ENCODE measurements at places on chromosomes 13 and 19.

DNA sequence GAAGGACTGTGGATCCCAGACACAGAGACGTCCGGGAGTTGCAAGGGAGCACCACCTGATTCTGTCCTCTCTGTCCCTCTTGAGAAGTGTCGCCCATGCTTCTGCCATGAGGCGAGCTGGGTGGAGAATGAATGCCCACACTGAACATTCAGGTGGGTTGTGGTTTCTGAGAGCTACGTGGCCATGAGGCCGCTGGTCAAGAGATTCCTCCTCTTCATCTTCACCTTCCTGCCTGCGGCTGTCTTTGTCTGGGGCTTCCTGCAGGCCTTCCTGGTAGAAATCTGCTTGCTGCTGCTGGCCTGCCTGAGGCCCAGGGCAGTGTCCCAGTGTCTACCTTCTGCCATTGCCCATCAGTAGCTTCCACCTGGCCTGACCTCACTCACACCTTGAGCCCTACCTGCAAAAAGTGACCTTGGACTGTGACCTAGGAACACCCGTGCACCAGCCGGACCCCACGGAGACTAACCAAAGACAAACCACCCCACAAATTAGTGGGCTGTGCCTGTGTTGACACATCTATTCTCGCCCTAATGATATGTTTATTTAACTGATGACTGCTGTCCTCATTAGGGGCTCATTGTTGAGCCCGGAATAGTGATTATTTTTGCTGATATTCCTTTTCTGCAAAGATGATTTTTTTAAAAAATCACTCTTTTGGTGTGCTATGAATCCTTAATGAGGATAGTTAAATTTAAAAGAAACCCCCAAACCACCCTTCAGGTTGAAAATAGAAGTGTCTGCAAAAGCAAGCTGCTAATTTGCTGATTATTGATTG lies 38.7 kb upstream of the ZNF536 start:
- DNase-seq = no peak

GRCh38 chr19:15672580-15673175 lies at the start of gene CYP4F12:
Gene CYP4F12 (plus strand): TSS chr19:15673087. CDS start chr19:15673530, 443 bp downstream.
- peak; percentile 14 for DNase-seq

GRCh38 chr13:97339988-97340749 lies 93.8 kb upstream of the RAP2A start:
- no peak for DNase-seq

DNA sequence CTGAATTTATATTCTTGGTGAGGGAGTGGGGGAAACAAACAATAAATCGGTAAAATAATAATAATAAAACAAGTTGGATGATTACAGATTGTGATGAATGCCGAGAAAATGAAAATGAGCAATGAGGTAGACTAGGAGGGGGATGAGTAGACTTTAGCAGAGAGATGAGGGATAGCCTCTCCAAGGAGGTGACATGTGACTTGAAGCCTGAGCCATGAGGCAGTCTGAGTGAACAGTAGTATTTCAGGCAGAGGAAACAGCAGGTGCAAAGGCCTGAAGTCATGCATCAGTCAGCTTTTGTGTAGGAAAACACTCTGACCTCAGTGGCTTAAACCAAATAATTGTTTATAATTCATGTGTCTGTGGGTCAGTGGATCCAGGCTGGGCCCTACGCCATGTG lies 4.6 kb downstream of the ZNF135 start:
- no peak for DNase-seq

DNA sequence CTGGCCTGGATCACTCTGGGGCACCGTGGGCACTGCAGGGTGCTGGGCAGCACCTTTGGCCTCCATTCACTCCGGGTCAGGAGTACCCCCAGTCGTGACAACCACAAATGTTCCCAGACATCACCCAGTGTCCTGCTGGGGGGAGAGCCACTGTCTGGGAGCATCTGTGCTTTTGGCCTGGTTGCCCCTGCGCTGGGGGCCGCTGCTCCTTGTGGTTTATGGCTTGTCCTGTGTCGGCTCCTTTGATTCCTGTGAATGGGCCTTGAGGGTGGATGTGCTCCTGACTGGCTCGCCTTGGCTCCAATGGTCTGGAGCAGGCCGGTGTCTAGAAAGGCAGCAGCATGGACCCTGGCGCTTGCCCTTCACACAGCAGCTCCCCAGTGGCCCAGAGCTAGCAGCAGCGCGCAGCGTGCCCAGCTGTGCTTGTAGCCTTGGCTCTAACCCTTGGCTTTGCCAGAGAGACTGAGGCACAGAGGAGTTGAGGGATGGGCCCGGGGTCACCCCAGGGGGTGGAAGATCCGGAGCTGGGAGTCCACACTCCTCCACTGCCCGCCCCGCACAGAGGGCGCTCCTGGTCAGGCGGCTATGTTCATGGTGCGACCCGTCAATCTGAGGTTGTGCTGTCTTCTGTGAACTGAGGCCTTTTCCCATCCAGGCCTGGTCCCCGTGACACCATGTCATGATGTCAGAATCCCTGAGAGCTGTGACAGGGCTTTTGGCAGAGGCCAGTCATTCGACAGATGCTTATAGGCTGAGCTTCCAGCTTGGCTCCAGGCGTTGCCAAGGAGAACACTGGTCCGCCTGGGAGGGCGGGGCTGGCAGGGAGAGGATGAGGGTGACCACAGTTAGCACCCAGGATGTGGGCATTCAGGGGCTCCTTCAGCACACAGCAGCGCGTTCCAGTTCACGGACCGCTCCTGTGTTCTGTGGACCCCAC lies 4.1 kb downstream of the DAZAP1 start:
- no peak for DNase-seq

DNA sequence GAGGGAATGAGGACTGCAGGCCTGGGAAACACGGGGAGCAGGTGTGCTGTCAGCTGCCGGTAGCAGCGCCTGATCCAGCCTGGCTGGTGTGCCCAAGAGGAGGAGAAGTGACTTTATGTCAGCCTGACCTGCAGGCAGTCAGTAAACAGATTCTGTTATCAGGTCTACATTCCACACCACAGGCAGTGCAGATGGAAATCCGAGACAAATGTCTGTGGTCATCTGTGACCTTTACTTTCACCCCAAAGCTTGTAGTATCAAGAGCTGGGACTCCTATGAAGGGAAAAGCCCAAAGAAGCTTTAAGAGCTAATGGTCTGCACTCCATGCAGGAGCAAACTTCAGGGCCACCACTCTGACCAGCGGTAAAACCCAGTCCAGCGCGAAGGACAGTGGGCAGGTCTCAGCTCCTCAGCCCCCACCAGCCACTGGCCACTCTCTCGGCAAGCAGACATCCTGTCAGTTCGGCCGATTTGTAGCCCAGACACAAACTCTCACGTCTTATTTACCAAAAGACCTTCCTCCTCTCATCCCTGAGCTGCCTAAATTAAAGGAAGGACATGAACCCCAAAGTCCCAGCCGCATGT lies 7.7 kb downstream of the EPS15L1 start:
- DNase-seq = no peak

All from urothelium cell line (cell line).